ENCODE measurements at places on chromosomes 13 and 19. TPM values are rescaled to one million over a fixed set of nuclear protein-coding genes. Genes with fewer than 3 reads are reported as not detected.
A peak's percentile ranks its signal among the peaks of the same experiment; 100 is the strongest.

DNA sequence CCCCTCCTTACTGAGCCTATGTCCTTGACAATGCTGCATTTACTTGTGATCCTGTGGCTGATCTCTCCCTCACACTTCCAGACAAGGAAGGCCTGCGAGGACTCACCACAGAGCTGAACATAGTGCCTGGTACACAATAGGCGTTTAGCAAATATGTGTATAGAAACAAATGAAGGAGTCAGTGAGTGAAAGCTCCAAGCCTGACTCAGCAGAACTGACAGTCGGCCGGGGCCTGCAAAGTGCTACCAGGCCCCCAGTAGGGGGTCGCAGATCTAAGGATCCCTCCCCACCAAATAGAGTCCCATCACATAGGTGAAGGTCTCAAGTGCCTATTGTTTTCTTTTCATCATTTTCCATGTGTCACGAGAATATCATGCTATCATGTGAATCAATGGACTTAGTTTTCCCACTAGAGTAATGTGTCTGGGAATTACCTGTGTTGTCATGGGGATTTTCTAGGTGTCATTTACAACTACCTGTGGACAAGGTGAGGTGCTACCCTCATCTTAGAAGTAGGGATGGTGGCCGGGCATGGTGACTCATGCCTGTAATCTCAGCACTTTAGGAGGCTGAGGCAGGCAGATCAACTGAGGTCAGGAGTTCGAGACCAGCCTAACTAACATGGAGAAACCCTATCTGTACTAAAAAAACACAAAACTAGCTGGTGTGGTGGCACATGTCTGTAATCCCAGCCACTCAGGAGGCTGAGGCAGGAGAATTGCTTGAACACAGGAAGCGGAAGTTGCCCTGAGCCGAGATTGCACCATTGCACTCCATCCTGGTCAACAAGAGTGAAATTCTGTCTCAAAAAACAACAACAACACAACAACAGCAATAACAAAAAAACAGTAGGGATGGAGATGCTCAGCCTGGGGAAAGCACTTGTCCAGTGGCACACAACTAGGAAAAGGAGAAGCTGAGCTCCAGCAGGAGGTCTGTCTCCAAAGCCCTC, 50.3 kb upstream of the CYP2A7 start:
- no peak overlapping the region for H3K4me3 ChIP-seq
- H3K4me1 ChIP-seq: no peaks in the 10 kb centered on the region

- no peak overlapping the region for H3K27ac ChIP-seq
- H3K36me3 ChIP-seq: no peaks in the 10 kb centered on the region
- H3K4me3 ChIP-seq: no peak overlapping the region
- DNase-seq: no peak
- no peaks in the 10 kb centered on the region for H3K4me1 ChIP-seq
Measured at GRCh38 chr13:58949646-58950045, 1214.1 kb downstream of the DIAPH3 start.

DNA sequence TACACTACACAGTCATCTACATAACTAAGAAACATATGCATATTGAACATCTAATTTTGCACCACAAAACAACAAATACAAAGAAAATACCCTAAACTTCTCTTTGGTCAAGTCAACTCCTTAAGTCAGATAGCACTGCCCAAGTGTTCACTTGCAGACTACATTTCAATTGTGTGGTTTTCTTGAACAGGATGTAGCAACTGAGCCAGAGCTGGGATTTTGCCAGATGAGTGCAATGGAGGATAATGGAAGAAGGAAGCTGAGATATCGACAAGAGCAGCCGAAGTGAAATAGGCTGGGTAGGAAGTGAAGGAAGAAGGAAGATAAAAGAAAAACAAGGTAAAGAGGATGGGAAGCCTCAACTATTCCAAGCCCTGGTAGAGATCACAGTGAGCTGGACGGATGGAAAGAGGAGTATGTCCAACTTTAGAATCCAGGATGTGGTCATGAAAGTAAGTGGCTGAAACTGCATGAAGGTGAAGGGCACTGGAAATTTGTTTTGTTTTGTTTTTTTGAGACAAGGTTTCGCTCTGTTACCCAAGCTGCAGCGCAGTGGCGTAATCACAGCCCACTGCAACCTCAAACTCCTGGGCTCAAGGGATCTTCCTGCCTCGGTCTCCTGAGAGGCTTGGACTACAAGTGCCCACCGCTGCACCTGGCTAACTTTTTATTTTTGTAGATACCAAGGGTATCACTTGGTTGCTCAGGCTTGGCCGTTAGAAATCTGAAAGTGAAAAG, 15.0 kb downstream of the NUFIP1 start:
- no peak overlapping the region for H3K27ac ChIP-seq
- no peak overlapping the region for H3K4me3 ChIP-seq
- H3K36me3 ChIP-seq: peaks cover 12% of the 10 kb centered on the region
- H3K4me1 ChIP-seq: no peaks in the 10 kb centered on the region

DNA sequence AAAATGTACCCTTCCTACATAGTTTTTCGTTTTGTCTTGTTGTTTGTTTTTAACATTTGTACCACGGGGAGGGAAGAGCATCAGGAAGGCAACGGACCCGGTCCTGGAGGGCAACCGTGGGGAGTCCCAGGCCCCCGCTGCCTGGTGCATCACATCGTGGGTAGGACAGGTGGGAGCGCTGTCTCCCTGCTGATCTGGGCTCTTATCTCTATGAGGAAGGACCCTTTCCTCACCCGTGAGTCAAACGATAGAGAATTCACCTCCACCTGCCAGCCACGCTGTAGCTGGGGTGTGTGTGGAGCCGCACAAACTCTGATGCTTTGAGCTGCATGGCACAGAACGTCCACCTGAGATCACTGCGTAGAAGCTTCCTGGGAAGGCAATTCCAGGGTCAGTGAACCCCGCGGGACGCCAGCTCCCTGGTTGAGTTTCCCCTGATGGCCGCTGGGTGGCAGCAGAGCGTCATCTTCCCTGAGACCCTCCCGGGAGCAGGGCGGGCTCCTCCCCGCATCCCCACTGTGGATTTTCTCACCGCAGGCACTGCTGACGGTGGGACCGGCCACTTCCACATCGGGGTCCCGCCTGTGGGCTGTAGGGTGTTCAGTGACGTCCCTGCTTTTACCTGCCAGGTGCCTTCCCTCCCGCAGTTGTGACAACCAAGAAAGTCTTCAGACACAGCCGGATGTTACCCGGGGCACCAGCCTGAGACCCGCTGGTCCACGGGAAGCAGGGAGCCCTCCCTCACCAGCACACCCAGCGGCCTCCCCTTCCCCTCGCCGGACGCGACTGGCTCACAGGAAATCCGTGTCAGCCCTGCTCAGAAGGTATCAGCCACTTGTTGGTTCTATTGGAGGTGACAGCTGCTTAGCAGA, 54.7 kb downstream of the ZNF787 start:
- peaks cover 10% of the 10 kb centered on the region for H3K4me1 ChIP-seq
- H3K27me3 ChIP-seq: peaks cover 28% of the 10 kb centered on the region
- peak; percentile 70 for DNase-seq
- no peaks in the 10 kb centered on the region for H3K36me3 ChIP-seq

GRCh38 chr13:97348569-97349100, 85.3 kb upstream of the RAP2A start:
- no peak overlapping the region for H3K4me3 ChIP-seq
- H3K4me1 ChIP-seq: no peaks in the 10 kb centered on the region

DNA sequence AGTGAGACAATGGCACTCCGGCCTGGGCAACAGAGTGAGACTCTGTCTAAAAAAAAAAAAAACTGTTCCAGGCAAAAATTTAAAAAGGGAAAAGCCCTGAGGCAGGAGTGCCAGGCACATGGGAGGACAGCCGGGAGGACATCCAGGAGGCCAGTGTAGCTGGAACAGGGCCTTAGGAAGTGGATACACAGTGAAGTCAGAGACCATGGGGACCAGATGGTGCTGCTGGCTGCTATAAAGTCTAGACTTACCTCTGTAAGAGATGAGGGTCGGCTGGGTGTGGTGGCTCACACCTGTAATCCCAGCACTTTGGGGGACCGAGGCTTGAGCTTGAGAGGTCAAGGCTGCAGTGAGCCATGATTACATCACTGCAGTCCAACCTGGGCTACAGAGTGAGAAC, 15.0 kb downstream of the HAS1 start:
- H3K4me1 ChIP-seq: peaks cover 16% of the 10 kb centered on the region
- no peak overlapping the region for H3K4me3 ChIP-seq
- no peak for DNase-seq
- H3K27me3 ChIP-seq: peaks cover 7% of the 10 kb centered on the region
- H3K27ac ChIP-seq: no peak overlapping the region

- peak; percentile 57 for DNase-seq
- H3K36me3 ChIP-seq: peaks cover 45% of the 10 kb centered on the region
- no peaks in the 10 kb centered on the region for H3K27me3 ChIP-seq
- H3K4me1 ChIP-seq: peaks cover 26% of the 10 kb centered on the region
Measured at GRCh38 chr13:102870677-102871415, 25.0 kb downstream of the ERCC5 start.

DNA sequence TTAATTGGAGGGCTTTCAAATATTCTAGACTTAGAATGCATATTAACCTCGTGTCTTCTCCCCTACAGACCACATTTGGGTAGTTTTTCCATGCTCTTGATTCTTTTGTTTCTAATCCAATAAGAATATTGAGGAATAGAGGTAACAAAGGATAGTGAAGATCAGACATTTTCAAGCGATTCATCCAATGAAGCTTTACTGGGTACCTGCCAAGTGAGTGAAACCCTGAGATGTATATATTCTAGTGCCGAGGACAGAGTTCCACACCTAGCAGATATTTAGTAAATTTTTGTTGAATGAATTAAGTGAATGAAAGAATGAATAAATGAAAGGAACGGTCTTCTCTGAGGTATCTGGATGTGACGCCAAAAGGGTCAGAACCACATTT, 442 bp upstream of the RFC3 start:
- DNase-seq: no peak
- peak overlapping the region; percentile 62 for H3K27ac ChIP-seq
- H3K4me1 ChIP-seq: peaks cover 30% of the 10 kb centered on the region
- peaks cover 25% of the 10 kb centered on the region for H3K36me3 ChIP-seq

- H3K27ac ChIP-seq: no peak overlapping the region
- peaks cover 15% of the 10 kb centered on the region for H3K36me3 ChIP-seq
- DNase-seq: no peak
- peaks cover 74% of the 10 kb centered on the region for H3K4me1 ChIP-seq
- no peak overlapping the region for H3K4me3 ChIP-seq
- no peaks in the 10 kb centered on the region for H3K27me3 ChIP-seq
Measured at GRCh38 chr13:74111399-74111798, 22.8 kb downstream of the KLF12 start.

- H3K27me3 ChIP-seq: no peaks in the 10 kb centered on the region
- H3K4me1 ChIP-seq: peaks cover 75% of the 10 kb centered on the region
- peak overlapping the region; percentile 87 for H3K4me3 ChIP-seq
- DNase-seq: peak; percentile 87
Measured at GRCh38 chr19:49894879-49895565, 1.7 kb downstream of the IL4I1 start.

DNA sequence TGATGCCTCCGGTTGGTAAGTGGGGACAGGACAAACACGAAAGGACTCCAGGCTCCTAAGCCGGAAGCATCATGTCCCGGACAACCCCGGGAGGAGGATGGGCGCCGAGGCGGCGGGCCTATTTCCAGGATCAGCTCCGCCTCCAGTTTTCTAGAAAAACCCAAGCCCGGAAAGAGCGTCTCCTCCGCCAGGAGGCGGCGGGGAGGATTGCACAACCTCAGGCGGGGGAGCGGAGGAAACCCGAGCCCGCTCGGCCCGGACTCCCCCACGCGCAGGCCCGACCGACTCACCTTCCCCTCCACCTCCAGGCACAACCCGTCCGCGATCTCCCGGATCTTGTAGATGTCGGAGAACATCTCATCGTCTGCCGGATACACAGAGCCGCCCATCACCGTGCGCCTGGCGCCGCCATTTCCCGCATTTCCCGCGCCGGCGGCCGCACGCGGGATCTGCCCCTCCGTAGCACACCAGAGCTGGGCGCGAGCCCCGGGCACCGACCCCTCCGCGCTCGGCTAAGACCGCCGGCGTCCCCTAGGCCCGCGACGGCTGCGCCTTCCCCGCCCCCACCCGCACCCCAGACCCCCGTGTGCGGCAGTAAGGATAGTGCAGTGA, 455 bp downstream of the TPT1 start:
- H3K27ac ChIP-seq: peak overlapping the region; percentile 99
- H3K4me3 ChIP-seq: peak overlapping the region; percentile 94
- H3K27me3 ChIP-seq: no peaks in the 10 kb centered on the region
- H3K36me3 ChIP-seq: peaks cover 64% of the 10 kb centered on the region
- peak; percentile 92 for DNase-seq
- peaks cover 51% of the 10 kb centered on the region for H3K4me1 ChIP-seq

DNA sequence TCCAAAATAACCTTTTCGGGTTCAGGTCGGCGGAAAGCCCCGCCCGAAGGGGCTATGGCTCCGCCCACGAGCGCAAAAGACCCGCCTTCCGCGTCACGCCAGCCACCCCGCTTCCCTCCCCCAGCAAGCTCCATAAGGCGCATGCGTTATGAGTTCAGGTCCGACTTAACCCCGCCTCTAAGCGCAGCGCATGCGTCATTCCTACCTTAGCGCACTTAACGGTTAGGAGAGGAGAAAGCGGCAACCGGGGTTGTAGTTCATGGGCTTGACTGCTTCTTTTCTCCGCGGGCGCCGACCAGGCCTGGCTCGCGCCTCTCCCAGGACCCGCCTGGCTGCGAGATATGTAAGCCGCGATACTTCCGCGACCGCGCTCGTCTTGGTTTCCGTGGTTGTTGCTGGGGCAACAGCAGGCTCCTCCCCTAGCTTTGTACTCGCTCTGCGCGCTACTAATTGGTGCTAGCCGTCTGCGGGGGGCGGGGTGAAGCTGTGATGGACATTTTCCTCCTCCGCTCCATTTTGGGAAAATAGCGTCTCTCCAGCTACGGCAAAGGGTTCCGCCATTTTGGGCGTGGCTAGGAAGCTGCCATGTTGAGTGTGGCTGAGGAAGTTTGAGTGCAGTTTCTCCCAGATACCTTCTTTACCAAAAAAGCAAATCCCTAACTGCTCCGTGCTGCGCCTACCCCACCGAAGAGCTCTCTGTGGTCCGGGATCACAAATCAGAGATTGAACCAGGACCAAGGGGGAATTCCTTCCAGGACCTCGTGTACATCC, at the start of gene B9D2:
B9D2 (minus strand) TSS at position 397 of the 771 bp plus-strand sequence. CDS start 630 bp downstream, outside the sequence.
- H3K27me3 ChIP-seq: no peaks in the 10 kb centered on the region
- H3K36me3 ChIP-seq: no peaks in the 10 kb centered on the region
- DNase-seq: peak; percentile 99
- H3K4me1 ChIP-seq: peaks cover 15% of the 10 kb centered on the region
- H3K27ac ChIP-seq: peak within 1 kb of the TSS; percentile 92

- no peaks in the 10 kb centered on the region for H3K27me3 ChIP-seq
- peaks cover 69% of the 10 kb centered on the region for H3K4me1 ChIP-seq
- no peak overlapping the region for H3K27ac ChIP-seq
Measured at GRCh38 chr19:34189199-34189916, 17.1 kb downstream of the LSM14A start.

Gene ITGBL1
- total RNA-seq: not detected

Gene MEDAG
- not detected for total RNA-seq

Gene LILRA1
- total RNA-seq: not detected

Gene RUBCNL
- 0.73 TPM for total RNA-seq

Gene KIR2DL1
- total RNA-seq: not detected

Gene ZNF682
- 7.0 TPM for total RNA-seq
